Activated naive CD4-positive, alpha-beta T cell treated with anti-CD3 and anti-CD28 coated beads, Interleukin-2, amount 50 U/mL, for 72 hours (primary cell): ENCODE measurements at places on chromosomes 12 and 14. TPM values are rescaled to one million over a fixed set of nuclear protein-coding genes. Genes with fewer than 3 reads are reported as not detected.

The METTL25 gene
- total RNA-seq: 7.3 TPM

The ABCD2 gene
- 5.9 TPM for total RNA-seq

The KRT6C gene
- not detected for total RNA-seq

DNA sequence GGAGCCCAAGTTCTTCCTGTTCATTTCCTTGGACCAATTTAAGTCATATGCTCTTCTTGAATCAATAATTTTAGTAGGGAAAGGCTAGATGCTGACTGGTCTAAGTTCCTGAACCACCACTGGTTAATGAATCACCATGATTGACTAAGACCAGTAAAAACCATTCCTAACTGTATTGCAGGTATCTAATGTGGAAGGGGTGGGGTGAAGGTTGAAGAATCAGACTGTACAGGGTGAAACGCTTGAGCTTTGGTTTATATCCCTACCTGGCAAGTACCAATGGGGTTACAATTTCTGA, 100.1 kb downstream of the DYRK2 start:
- no peak for DNase-seq

- no peak for DNase-seq
Observed at GRCh38 chr14:42893183-42893582, 1286.5 kb downstream of the LRFN5 start.

DNA sequence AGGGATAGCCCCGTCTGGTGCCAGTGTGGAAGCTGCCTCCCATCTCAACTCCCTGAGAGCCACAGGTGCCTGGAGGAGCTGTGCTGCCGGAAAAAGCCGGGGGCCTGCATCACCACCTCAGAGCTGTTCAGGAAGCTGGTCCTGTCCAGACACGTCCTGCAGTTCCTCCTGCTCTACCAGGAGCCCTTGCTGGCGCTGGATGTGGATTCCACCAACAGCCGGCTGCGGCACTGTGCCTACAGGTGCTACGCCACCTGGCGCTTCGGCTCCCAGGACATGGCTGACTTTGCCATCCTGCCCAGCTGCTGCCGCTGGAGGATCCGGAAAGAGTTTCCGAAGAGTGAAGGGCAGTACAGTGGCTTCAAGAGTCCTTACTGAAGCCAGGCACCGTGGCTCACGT, 25.5 kb upstream of the P2RX4 start:
- DNase-seq: no peak

GRCh38 chr12:110421701-110422100, 18.2 kb upstream of the ANAPC7 start:
- no peak for DNase-seq

- no peak for DNase-seq
Observed at GRCh38 chr12:50258167-50258551, 25.2 kb downstream of the LIMA1 start.
